ENCODE measurements at places on chromosomes 2 and 18. TPM values are rescaled to one million over a fixed set of nuclear protein-coding genes. Genes with fewer than 3 reads are reported as not detected.

DNA sequence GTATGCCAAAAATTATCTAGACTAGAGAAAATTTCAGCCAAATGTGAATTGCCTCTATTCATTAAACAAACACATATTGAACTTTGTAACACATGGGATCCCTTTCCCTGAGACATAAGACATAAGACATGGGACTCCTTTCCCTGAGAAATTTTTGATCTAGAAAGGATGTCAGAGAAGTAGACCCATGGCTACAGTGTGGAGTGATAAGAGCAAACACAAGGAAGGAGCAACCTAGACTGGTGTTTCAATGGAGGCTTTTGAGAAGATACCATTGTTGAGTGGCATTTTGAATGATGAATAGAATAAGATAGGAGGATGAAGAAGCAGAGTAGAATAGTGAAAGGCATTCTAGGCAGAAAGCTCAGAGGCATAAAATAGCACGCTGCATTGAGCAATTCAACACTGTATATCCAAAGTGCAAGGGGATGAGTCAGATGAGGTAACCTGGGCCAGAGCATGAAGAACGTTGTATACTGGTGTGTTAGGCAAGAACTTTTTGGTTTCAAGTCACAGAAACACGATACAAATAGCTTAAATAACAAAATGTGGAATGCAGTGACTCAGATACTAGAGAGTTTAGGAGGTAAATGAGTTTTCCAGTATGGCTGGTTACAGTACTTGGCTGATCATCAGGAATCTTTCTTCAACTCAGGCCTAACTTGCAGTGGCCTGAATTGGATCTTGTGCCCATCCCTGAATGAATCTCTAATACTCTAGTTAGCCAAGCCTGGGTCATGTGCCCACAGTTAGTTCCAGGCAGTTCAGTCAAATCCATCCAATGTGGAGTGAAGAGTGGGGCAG, 129.8 kb upstream of the TANK start:
- DNase-seq: no peak

DNA sequence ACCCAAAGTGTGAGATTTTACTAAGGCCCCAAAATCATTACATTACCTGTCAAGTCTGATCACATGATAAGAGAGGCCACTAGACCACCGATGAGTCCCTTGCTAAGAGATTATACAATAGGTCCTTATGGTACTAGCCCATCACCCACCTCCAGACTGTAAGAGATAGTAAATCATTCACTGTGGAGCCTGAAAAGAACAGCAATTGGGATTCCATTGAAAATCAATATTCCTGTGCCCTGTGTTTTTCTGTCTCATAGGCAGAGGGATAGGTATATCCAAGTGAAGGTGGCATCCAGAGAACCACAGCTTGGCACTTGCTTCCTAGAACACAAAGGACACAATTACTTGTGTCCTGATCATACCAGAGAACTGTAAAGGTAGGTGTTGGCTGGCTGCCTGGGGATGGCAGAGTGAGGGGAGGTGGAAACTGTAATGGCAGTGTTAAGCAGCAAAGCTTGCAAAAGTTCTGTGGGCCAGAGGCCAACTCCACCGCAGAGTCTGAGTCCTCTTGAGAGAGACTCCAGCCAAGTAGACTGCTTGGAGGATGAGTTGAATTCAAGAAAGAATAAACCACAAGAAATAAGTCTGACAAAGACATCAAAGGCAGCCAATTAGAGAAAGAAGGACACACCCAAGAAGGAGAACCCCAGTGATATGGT, 102.0 kb upstream of the PIEZO2 start:
- DNase-seq: no peak

GRCh38 chr18:5106730-5107129, 90.3 kb downstream of the AKAIN1 start:
- DNase-seq: no peak

Gene MRPL53
- 99.2 TPM for total RNA-seq

Gene ASPRV1
- 0.73 TPM for total RNA-seq

Gene RAB6D
- not detected for total RNA-seq

GRCh38 chr2:121326628-121327027, 41.6 kb upstream of the TFCP2L1 start:
- DNase-seq: no peak

Gene AMER3
- not detected for total RNA-seq

DNA sequence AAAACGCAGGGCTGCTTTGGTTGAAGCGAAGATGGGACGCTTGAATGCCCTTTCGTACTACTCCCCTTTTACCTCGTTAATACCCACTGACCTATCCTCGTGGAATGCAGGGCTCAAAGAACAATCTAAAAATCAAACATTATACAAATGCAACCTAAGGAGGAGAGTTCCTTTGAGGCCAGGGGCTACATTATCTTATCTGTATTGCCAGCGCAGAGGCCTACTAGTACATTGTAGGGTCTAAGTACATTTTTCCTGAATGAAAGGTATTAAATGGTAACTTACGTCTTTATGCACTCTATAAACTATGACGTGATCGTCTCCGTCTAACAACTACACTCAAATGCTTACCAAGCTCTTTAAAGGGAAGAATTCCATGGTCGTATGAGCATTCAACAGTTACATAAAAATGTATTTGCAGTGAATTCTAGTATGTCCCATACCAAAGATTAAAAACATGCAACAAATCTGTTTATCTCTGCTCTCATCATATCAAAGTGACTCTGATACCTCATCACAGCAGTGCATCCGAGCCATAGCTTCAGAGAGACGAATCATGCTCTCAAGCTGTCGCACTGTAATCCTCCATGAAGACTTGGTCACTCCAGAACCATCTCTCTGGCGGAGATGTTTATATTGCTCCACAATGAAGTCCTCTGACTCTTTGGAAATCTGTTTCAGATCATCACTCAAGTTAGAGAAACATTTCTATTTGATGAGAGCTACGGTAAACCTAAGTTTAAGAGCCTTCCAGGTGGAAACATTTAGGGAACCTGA, 14.1 kb upstream of the LCT start:
- DNase-seq: no peak

Gene ALK
- total RNA-seq: 14.7 TPM

DNA sequence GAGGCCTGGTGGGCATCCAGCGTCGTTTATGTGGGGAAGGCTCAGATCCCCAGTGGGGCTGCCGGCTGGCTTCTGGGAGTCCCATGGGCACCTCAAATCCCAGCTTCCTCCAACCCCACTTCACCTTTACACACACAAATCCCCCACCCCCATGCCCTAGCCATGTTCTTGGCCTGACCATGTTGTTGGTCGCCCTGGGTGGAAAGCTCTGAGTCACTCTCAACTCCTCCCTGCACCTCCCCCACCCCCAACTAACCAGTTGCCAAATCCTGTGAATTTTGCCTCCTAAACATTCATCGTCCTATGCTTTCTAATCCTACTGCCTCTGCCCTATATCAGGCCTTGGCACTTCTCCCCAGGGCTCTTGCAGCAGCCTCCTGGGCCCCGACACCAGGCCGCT, 6.4 kb downstream of the TNS1 start:
- peak; percentile 60 for DNase-seq

DNA sequence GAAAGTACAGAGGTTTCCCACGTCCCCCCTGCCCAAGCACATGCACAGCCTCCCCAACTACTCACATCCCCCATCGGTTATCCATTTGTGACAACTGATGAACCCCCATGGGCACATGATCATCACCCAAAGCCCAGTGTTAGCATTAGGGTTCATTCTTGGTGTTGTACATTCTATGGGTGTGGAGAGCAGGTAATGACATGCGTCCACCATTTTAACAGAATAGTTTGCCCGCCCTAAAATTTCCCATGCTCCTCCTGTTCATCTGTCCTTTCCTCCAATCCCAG, 74.3 kb downstream of the LONRF2 start:
- no peak for DNase-seq

DNA sequence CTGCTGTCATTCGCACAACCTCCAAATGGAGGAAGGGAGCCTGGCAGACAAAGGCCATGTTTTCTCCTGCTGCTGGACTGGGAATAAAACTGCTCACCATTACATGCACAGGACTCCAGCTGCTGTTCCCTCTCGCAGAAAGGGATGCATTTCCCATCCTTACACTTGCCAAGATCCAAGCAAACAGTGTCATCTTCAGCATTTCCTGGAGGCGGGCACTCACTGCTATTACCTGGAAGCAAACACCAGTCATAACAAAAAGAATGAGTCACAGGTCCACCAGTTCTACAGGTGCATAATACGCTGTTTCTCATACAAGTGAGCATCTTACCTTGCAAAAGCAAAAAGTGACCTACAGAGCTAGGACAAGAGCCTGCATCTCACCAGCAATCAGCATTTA, 22.7 kb downstream of the IAH1 start:
- no peak for DNase-seq

DNA sequence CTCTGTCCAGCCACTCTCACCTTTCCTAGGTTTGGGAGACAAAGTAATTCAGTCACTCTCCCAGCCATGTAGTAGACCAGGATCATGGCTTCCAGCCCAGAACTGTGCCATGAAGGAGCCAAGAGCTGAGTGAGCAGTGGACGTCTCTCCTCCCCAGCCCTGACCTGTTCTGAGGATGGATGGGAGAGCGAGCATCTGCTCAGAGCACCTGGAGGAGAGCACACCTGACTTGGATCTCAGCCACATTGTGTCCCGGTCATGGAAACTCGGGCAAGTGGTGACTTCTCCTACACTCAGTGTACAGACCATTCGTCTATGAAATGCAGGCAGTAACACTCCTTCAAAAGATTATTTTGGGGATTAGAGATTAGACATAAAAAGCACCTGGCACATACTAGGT, 299.7 kb downstream of the TNS1 start:
- no peak for DNase-seq

Gene UGT1A6
- not detected for total RNA-seq

Gene TTN
- under 0.01 TPM for total RNA-seq

Gene FOXI3
- 0.11 TPM for total RNA-seq

Gene USP37
- 33.2 TPM for total RNA-seq

- DNase-seq: no peak
These were observed 172.3 kb downstream of the ASXL3 start for GRCh38 chr18:33750366-33750765.

GRCh38 chr2:68237976-68238580, 14.3 kb downstream of the PPP3R1 start:
- no peak for DNase-seq

- no peak for DNase-seq
These were observed 43.0 kb upstream of the COL5A2 start for GRCh38 chr2:189222468-189223105.

DNA sequence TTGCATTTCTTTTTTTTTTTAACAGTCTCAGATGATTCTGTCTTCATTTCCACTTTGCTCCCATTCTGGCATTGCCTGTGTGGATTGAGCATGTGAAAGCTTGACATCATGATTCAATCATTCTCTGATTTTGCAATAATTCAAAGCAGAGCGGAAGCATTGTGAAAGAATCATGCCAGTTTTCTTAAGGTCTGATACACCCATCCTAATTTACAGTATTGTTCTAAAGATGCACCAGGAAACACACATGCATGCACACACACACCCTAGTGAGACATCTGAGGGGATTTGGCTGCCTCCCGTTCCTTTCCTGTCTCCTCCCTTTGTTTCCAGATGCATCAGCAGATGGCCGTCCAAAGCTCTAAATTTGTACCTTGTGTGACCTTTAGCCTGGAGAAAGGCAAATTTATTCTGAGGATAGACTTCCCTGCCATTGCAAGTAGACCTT, 97.3 kb downstream of the FMNL2 start:
- peak; percentile 97 for DNase-seq

Gene NT5C1B
- not detected for total RNA-seq

Gene LONRF2
- 3.8 TPM for total RNA-seq

Gene ODC1
- total RNA-seq: 269 TPM

- DNase-seq: peak; percentile 56
These were observed 125.3 kb downstream of the TMEM131 start for GRCh38 chr2:97870396-97870843.

Gene REG1B
- not detected for total RNA-seq

DNA sequence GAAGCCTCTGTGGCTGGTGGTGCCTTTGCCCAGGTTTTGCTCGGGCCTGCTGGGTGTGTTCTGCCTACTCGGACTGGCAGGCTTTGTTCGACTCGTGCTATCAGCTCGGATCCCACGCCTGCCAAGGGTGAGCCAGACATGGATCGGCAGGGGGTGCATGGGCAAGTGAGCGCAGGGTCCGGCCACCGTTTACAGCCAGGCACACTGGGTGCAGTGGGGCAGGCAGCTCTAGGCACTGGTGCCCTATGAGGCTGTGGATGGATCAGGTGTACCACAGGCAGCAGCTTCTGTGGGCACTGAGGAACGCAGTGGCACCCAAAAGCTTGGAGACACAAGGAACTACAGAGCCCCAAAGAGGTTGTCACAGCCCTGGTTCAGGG, 25.6 kb downstream of the MARCHF7 start:
- no peak for DNase-seq

Gene EN1
- not detected for total RNA-seq

DNA sequence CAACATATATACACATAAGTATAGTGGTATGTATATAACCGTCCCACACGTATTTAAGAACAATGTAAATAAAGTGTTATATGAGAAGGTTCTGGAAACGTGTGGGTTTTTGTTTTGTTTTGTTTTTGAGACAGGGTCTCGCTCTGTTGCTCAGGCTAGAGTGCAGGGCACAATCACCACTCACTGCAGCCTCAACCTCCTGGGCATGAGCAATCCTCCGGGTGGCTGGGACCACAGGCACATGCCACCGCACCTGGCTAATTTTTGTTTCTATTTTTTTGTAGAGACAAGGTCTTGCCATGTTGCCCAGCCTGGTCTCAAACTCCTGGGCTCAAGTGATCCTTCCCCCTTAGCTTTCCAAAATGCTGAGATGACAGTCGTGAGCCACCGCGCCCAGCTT, 6.2 kb downstream of the ADAM17 start:
- DNase-seq: no peak

GRCh38 chr2:112065486-112065885, 10.4 kb downstream of the TMEM87B start:
- no peak for DNase-seq

DNA sequence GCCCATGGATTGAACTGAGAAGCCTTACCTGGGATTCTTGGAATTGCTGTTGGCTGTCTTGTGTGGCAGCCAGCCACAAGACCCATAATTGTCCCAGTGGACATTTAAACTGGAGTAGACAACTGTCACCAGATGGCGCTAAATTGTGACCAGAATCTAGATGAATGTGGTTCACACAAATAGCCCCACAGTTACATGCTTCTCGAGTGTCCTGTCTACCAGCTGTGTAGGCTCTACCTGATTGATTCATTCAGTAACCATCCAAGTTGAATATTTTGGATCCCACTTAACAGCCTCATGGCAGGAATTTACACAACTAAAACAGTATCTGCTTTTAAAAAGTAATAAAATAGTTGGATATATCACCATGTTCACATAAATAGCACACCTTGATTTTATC, 73.2 kb downstream of the MAP4K4 start:
- peak; percentile 81 for DNase-seq

Gene DSG2
- not detected for total RNA-seq

Data from A673 (cell line).